ENCODE measurements at places on chromosomes 7 and 10.

DNA sequence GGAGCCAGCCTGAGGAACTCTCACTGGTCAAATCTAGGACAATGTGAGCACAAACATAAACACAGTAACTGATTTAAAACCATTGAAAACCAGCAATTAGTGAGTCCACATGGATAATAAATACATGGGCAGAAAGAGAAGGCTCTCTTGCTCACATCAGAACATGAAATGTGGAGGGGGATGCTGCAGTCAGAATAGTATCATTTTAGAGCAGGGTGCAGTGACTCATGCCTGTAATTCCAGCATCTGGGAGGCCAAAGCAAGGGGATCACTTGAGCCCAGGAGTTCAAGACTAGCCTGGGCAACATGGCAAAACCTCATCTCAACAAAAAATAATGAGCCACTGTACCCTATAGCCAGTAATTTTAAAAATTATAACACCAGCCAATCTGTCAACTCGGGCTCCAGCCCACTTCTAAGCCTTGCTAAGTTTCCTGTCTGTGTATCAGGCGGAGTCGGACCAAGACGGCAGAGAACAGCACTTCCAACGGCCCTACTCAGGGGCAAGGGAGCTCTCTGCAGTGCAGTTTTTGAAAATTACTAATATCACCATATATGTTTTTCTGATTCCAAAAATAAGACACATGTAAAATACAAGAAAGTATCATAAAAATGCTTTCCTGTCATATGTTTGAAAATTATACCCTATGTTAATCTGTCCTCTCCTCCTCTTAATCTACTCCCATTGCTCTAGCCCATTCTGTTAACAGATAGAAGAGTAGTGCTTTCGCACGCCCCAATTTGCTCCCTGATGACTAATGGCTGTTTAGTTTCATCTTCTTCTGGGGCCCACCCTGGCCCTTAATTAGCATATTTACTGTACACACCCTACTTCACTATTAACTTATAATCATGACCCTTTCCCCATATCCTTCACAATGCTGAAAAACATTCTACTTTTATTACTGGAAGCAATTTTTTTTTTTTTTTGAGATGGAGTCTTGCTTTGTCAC is 17.1 kb downstream of the URGCP start:
- DNase-seq, result no peak

GRCh38 chr7:127908430-127909258 is 122.6 kb downstream of the LRRC4 start:
- no peak for DNase-seq

- no peak for DNase-seq
Observed at GRCh38 chr7:148804343-148805235, 79.5 kb downstream of the EZH2 start.

DNA sequence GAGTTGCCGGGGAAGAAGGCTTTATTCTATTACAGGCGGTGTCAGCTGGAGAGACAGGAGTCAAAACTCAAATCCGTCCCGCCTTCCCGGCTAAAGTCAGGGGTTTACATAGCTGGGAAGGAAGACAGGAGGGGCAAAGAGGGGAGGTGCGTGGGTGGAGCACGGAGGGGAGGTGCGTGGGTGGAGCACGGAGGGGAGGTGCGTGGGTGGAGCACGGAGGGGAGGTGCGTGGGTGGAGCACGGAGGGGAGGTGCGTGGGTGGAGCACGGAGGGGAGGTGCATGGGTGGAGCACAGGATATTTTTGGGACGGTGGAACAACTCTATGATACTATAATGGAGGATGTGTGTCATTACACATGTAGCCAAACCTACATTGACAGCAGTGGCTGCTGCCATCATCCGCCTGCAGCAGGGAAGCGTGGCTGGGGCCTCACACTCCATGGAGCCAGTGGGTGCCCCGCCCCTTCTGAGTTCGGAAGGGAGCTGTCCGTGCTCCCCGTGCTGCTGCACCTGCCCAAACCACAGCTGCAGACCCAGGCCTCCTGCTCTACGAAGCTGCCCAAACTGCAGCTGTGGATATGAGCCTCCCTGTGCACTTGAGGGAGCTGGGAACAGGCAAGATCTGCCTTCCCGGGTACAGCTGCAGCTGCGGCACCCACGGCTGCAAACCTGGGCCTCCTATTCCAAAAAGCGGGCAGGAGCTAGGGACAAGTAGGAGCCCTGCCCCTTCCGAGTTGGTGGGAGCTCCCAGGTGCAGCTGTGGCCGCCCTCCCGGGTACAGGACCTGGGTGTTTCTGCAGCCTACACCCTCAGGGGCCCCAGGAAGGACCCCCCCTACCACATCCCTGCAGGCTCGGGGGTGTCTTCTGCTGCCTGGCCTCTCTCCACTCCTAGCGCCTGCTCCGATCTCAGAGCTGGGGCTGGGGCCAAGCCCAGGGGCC is 119.4 kb downstream of the DYNC2I1 start:
- peak; percentile 88 for DNase-seq

DNA sequence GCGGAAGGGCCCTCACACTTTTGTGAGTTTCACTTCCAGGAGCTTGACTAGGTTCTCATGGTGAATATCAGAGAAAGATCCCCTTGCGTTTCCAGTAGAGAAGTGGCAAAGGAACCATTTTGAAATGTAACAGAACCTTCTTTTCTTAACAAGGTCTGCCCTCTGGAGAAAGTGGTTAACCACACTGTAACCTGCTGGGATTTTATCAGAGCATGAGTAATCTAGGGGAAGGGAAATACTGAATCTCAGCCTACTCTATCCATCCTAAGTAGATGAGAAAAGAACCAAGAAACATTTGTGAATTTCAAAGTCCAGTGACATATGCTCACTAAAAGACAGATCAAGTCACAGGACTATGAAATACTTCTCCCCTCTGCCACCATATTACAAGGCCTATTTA is 235.5 kb downstream of the ZEB1 start:
- DNase-seq, result no peak

DNA sequence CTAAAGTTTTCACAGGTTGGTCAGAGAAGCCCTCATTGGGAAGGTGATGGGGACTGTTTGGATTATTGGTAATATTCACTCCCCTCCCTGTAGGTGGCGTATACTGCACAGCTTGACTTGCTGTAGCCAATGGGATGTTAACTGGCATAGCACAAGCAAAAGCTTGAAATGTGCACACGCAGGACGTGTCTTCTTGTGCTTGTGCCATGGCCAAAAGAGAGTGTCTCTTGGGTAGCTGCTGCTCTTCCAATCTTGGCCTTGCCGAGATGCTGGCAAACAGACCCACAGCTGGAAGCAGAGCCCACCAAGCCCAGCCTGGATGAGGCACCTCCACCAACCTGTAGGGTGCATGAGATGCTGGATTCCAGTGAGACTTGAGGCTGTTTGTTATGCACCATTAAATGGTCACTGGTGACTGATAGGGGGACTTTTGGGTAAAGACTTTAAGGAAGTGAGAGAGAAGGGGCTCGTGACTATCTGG is 266.0 kb downstream of the GRID1 start:
- DNase-seq, result peak; percentile 25

- DNase-seq, result peak; percentile 75
Observed at GRCh38 chr7:155190688-155191087, 107.0 kb upstream of the INSIG1 start.

GRCh38 chr10:132224343-132225072 is 37.8 kb downstream of the DPYSL4 start:
- no peak for DNase-seq

- peak; percentile 71 for DNase-seq
Observed at GRCh38 chr7:155506854-155507337, 39.5 kb downstream of the CNPY1 start.

- no peak for DNase-seq
Observed at GRCh38 chr10:80187465-80188409, 17.6 kb downstream of the ANXA11 start.

GRCh38 chr7:136130511-136131303 is 153.5 kb upstream of the MTPN start:
- no peak for DNase-seq

DNA sequence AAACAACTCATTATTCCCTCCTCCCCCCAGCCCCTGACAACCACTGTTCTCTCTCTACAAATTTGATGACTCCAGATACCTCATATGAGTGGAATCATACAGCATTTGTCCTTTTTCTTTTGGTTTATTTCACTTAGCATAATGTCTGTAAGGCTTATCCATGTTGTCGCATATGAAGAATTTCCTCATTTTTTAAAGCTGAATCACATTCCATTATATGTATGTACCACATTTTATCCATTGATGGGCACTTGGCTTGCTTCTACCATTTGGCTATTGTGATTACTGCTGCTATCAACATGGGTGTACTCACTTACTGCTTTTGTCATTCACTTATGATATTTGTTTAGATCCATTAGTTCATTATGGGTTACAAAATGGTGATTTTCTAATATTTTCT is 112.8 kb downstream of the BUB3 start:
- DNase-seq, result no peak

GRCh38 chr7:111239437-111239836 is 148.5 kb downstream of the LRRN3 start:
- DNase-seq, result no peak

GRCh38 chr7:55189878-55190436 is 171.1 kb downstream of the EGFR start:
- DNase-seq, result no peak

- no peak for DNase-seq
Observed at GRCh38 chr7:28078036-28078901, 102.3 kb downstream of the JAZF1 start.

GRCh38 chr7:91614431-91614830 is 266.1 kb downstream of the MTERF1 start:
- no peak for DNase-seq

GRCh38 chr10:30822693-30823465 is 193.3 kb upstream of the LYZL2 start:
- no peak for DNase-seq

GRCh38 chr7:74202841-74203556 is 6.8 kb upstream of the LAT2 start:
- peak; percentile 51 for DNase-seq

DNA sequence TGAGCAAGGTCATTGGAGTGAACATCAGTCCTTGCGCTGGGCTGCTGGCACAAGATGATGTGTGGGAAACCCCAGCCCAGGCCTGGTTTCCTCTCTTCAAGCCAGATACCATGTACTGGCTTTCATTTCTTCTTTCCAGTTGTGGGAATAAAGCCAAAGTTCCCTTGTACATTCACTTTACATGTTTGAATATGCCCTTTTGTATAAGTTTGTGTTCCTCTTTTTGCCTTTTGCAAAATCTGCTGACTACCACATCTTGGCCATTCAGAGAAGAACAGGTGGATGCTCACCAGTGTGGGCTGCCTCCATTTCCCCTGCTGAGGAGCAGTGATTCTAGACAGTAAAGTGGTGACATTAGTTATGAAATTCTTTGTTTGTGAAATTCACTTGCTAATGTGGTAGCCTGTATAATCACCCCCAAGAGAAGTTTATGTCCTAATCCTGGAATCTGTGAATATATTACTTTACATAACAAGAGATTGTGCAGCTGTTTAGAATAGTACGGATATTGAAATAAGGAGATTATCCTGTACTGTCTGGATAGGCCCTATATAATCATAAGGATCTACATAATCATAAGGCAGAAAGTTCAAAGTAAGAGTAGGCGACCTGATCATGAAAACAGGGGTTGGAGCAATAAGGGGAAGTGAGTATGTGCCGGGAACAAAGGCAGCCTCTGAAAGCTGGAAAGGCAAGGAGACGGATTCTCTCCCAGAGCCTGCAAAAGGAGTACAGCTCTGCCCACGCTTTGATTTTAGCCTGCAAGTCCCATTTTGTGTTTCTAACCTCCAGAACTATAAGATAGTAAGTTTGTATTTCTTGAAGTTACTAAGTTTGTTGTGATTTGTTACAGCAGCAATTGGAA is 18.8 kb upstream of the AOAH start:
- DNase-seq, result no peak

- no peak for DNase-seq
Observed at GRCh38 chr7:43303740-43304241, 191.3 kb downstream of the HECW1 start.

DNA sequence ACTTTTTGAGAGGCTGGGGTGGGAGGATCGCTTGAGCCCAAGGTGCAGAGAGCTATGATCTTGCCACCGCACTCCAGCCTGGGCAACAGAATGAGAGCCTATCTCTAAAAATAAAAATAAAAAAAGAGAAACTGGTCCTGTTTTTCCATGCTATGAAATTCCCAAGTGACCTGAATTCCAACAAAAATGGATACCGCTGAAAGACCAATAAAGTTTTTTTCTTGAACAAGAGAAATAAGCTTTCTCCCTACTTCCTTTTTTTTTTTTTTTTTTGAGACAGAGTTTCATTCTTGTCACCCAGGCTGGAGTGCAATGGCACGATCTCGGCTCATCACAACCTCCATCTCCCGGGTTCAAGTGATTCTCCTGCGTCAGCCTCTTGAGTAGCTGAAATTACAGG is 12.5 kb upstream of the SEPHS1 start:
- no peak for DNase-seq

DNA sequence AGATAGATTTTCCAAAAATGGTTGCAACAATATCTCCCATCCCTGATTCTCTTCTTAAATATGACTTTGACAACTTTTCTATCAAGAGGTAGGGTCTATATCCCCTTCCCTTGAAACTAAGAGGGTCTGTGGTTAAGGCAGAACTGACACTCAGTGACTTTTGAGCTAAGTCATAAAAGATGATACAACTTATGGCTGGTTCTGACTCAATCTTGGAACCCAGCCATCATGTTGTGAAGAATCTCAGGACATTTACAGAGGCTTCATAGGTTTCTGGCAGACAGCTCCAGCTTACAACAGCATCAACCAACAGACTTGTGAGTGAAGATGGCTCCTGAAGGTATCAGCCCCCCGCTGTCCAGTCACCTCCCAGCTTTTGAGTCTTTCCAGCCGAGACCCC is 203.5 kb downstream of the RNLS start:
- DNase-seq, result no peak

GRCh38 chr7:3332308-3332707 is 31.3 kb downstream of the SDK1 start:
- DNase-seq, result no peak

Data from ELF-1 (cell line).